ENCODE measurements at places on chromosomes 2 and 18. TPM values are rescaled to one million over a fixed set of nuclear protein-coding genes. Genes with fewer than 3 reads are reported as not detected.

Gene C1QL2
- total RNA-seq = not detected

Gene CCDC85A
- total RNA-seq = not detected

Gene C2orf74
- total RNA-seq = 3.8 TPM

Gene SPR
- 1.2 TPM for total RNA-seq

Gene CXCR4
- total RNA-seq = 1,915 TPM

Gene REG1B
- total RNA-seq = not detected

Gene CLEC4F
- 0.21 TPM for total RNA-seq

Gene PROKR1
- total RNA-seq = under 0.01 TPM

Gene ABCG5
- total RNA-seq = not detected

Gene CHRNG
- total RNA-seq = not detected

Gene ASB18
- total RNA-seq = not detected
